CD4-positive, alpha-beta T cell treated with Interleukin-6 for 4 hours (primary cell): ENCODE measurements at places on chromosomes 11 and 22.
A peak's percentile ranks its signal among the peaks of the same experiment; 100 is the strongest.

DNA sequence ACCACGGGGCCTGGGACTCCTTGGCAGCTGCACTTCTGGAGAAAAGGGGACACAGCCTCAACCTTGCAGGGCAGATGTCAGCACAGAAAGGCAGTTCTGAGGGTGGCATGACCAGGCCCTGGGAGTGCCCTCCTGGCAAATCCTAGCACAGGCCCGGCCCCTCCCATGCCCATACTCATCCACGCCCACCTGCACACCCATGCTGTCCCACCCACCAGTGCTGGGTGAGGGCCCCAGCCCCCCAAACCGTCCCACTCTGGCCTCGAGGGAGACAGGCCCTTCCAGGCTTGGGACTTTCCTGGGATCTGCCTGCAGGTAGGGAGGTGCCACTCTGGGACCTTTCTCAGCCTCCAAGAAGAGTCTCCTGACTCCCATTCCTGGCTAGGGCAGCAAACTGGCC lies 10.1 kb downstream of the DUSP8 start:
- no peak for DNase-seq

DNA sequence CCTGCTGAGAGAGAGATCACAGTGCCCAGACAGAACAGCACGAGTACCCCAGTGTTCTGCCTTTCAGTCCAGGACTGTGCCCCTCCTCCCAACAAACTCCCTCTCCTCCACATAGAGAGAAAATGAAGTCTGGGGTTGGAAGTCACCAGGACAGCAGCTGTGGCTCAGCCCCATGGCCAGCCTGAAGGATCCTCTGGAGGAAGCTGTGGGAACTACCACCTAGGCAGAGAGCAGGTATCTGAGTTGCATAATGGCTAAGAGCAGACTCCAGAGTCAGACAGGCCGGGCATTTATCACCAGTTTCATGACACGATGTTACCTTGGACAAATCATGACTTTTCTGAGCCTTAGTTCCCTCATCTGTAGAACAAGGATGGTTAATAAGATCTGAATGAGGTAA lies 61.2 kb upstream of the RRAS2 start:
- no peak for DNase-seq

GRCh38 chr11:94129512-94130297 lies 1.1 kb downstream of the PANX1 start:
- peak; percentile 18 for DNase-seq

DNA sequence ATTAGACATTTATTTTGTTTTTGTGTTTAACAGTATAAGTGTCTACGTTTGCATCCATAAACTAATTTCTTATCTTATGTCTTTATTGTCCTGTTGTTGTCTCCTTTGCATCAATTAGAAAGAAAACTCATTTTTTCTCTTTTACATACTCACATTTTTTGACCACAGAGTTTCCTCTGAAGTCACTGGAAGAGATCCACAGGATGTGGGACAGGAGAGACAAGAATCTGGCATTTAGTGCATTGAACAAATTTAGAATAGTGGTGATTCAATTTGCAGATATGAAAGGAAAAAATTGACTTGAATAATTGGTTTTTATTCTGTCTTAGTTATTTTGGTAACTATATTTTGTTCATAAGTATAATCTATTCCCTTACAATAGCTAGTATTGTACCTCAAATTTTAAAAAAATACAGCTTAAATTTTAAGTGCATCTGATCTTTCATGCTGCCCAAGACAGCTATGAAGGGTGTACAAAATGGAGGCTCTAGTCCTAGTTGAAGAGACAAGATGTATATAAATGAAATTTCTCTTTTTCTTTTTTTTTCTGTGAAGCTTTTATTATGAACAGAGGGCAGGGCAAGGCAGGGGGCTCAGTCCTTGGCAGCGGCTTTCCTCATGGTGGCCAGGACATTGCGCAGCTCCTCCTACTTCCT lies 24.4 kb downstream of the HORMAD2 start:
- peak; percentile 10 for DNase-seq

DNA sequence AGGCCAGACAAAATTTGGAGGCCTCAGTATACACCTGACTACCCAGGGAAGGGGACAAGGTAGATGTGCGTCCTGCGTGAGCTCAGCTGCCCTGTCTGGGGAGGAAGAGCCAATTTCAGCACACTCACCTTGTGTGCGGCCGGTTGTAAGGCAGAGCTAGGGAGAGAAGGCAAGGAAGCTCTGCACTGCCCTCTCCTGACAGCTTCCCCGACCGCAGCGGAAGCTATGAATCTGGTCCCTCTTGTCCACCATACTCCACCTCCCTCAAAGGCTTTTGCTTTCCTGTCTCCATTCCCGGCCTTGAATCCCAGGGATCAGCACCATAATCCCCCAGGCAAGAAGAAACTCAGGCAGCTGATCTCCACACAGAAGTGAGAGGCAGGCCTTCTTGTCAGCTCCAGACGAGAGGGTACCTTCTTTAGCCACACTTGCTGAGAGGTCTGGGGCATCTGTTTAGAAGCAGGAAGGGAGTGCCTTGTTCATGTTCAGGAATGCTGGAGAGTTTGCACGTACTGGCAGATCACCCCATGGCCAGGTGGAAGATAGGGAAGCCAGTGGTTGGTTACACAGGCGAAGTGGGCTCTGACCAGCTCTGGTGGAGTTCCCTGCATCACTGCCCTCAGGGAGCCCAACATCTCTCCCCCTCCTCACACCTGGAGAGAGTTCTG lies 62.5 kb downstream of the FEZ1 start:
- no peak for DNase-seq

- DNase-seq, result no peak
Measured at GRCh38 chr22:50204571-50204970, 3.8 kb downstream of the SELENOO start.

- no peak for DNase-seq
Measured at GRCh38 chr22:50675553-50676179, 3.0 kb downstream of the SHANK3 start.

- DNase-seq, result no peak
Measured at GRCh38 chr11:120511820-120512738, 531 bp downstream of the GRIK4 start.
